Dorsolateral prefrontal cortex (tissue), 122 donors: ENCODE measurements at places on chromosomes 12 and 14.

DNA sequence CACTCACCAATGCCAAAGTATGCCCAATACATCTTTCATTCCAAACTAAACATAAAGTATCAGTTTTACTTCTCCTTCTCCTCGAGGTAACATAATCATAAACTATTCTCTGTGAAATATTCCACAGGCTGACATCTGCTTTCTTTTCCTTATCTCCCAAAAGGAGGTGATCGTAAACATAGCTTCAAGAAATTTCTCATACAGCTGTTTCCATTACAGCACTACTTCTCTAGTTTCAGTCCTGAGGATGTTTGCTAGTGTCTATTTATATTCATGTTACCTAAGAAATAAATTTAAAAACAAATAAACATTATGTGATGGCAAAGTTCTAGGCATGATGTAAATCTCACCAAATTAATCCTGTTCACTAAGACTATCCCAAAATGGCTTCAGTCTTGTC lies 90.1 kb upstream of the CPSF6 start:
- DNase-seq = no peak

DNA sequence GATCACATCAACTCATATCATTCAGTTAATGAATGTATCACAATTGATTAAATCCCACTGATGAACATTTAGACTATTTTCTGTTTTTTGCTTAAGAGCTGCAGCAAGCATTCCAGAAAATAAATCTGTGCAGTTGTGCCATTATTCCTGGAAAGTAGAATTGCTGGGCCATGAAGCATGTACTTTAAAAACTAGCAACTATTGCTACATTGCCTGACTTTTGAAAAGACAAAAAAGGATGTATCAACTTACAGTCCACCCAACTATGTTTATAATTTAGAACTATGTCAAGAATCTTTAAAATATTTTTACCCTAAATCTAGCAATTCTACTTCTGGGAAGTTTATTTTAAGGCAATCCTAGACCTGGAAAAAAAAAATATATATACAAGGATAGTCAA lies 33.4 kb upstream of the ERGIC2 start:
- DNase-seq = no peak

GRCh38 chr12:59637692-59638070 lies 41.9 kb downstream of the SLC16A7 start:
- DNase-seq = no peak

- DNase-seq = no peak
Measured at GRCh38 chr12:7869137-7869536, 3.6 kb downstream of the SLC2A14 start.

DNA sequence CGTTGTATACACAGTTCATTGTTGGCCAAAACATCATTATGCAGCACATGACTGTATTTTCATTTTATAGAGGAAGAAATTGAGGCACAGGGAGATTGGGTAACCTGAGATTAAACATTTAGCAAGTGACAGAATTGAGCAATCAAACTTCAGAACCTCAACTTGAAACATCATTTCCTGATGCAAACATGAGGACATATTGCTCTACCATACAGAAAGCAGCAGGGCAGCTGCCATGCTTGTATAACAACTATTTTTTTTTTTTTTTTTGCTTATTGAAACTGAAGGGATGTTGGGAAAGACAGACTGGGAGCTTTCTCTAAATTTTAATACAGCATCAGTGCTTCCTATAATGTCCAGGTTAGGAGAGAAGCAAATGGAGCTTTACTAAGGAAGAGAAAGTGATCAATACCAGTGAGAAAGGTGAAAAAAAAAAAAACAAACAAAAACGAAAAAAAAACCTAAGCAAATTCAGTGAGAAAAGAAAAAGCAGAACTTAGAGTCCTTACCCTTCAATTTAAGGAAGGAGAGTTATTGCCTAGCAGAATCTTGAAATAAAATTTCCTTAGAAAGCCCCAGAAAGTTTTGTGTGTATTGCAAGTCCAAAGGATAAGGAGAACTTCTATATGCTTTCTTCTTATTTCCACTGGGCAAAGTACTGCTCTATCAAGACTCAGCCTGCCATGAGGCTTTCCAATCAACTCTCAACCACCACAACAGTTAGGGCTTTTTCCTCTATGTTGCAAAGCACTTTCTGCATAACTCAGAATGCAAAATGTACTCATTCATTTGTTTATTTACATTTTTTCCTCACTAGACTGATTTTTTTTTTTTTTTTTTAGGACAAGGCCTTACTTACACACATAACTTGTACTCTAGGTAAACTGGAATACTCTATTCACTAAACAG lies 21.6 kb downstream of the BTG1 start:
- no peak for DNase-seq
